ENCODE measurements at places on chromosomes 3 and 15.

GRCh38 chr15:42138411-42138810 is 18.0 kb downstream of the PLA2G4F start:
- DNase-seq: no peak

DNA sequence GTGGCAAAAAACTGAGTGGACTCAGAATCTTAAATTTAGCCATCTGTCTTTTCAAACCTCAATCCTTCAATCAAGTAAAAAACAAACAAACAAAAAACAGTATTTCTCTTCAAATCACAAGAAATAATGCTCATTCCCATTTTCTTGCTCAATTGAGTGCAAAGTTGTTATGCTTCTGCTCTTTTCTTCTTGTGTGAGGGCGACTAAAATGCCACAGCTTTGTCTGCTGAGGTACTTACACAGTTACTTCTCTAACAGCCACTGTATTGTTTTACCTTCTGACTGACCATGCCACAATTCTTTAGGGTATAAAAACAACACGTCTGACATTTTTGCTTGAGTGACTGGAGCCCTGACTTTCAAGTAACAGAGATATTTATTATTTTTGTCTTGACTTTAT is 617.4 kb downstream of the NAALADL2 start:
- no peak for DNase-seq

GRCh38 chr3:3984053-3984452 is 184.8 kb downstream of the LRRN1 start:
- no peak for DNase-seq

- no peak for DNase-seq
Measured at GRCh38 chr3:126057936-126058335, 26.0 kb downstream of the SLC41A3 start.

GRCh38 chr15:83977992-83978391 is 257.6 kb upstream of the GOLGA6L4 start:
- DNase-seq: no peak

Measured in stimulated activated CD4-positive, alpha-beta T cell treated with anti-CD3 and anti-CD28 coated beads, TNF-alpha, amount 100 ng/mL, for 1 hour (primary cell).